GM20000 (cell line): ENCODE measurements at places on chromosomes 7 and 10.
A peak's percentile ranks its signal among the peaks of the same experiment; 100 is the strongest.

DNA sequence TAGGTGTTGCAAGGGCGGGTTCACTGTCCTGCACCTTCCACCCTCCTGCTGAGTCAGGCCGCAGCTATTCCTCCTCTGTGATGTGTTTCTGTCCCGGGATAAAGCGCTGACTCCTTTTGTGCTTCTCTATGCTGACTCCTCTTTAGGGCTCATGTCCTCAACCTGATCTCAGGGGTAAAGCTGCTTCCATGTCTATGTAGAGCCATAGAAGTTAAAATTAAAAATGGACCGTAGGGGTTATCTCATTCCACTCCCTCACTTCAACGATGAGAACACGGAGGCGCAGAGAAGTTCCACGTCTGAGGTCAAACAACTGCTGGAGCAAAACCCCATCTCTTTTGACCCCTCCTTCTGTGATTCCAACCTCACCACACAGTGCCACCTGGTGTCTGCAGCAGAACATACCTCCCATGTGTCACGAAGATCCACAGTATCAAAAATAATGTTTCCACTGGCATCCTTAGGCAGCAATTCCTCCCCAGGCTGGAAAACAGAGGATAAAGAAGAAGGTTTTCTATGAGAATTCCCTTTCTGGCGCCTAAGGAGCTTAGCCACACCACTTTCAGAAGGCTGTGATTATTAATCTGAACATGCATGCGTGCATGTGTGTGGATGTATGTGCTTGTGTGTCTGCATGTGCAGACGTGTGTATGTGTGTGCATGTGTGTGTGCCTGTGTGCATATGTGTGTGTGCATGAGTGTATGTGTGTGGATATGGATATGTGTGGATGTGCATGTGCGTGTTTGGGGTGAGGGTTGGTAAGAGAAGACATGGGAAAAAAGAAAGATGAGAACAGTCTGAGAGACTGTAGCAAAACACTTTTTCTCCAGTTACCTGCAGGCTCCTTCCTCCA lies 81.2 kb upstream of the UCN3 start:
- DNase-seq = peak; percentile 24

GRCh38 chr7:127017196-127017595 lies 235.5 kb downstream of the GRM8 start:
- DNase-seq = no peak

DNA sequence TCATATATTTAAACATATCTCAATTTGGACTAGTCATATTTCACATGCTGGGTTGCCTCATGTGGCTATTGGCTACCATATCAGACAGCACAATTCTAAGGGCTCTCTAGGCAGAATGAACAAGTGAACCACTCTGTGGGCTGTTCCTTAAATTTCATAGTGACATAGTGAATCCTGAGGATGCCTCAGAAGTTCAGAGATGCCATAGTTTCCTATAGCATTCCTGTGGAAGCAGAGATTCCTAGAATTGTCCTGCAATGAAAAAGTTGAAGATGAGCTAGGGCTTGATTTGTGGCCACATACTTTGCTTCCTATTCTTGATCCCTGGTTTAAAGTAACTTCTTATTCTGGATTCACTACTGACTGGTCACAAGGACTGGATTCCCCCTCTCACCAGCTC lies 35.6 kb downstream of the MKX start:
- no peak for DNase-seq

DNA sequence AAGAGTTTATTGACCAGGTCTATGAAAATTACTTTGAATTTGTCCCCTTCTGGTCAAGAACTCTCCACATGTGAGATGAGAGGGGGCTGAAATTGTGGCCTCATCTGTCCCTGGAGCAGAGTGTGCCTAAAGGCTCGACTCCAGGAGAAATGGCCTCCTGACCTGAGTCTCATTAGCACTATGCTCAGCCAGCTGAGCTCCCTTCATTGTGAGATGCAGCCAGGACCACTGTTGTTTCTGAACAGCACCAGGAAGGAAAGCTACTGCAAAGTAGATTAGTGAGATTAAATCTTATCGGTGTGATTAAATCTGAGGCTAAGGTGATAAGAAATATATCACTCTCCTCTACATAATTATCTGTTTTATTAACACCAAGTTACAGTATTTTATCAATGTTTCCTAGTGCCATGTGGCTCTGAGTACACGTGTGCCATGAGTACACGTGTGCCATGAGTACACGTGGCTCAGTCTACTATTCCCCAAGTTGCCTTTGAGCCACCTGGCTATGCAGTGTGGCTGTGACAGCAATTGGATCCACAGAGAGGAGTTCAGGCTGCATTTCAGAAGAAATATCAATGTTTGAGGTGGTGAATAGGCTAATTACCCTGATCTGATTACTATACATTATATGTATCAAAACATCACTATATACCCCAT lies 126.9 kb downstream of the IPMK start:
- DNase-seq = no peak

- DNase-seq = no peak
These were observed 28.8 kb downstream of the EBF3 start for GRCh38 chr10:129935102-129935866.

DNA sequence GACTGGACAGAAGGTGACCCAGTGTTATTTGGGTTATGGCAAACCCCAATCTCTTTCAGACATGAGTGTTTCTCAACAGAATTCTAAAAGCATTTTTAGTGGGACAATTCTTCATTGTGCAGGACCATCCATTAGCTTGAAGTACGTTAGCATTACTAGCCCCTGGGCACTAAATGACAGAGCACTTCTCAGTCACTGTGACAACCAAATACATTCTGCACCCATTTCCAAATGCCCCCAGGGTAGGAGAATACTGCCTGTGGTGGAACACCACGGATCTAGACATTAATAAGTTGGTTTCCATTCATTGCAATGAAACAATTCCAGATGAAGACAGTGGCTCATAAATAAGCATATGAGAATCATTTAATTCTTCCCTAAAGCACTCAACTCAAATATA lies 102.4 kb upstream of the FRMD4A start:
- DNase-seq = no peak

DNA sequence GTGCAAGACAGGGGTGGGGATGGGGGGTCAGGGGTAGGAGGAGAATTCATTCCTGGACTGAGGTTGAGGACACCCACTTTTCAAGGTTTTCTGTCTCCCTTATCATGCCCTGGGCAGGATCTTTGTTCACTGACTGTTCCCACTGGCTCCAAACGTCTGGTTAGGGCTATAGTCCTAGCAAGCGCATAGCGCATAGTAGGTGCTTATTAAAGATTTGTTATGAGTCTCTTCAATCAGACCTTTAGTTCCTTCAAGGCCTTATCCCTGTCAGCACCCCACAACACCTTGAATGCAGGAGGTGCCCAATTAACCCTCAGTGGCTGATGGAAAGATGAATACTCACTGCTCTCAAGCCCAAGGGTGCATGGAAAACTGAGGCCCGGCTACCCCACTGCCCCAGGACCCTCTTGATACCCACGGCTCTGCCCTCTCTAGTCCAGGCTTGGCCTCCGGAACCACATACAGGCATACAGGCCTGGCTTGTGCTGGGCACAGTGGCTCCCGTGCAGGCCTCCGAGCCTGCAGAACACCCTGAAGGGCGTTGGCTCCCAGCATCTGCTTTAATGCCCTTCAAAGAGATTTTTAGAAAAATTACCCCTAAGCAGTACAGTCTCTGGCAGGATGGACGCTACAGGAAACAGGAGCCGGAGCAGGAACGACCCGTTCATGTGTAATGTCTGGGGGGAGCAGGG lies 177.7 kb downstream of the SH3PXD2A start:
- no peak for DNase-seq

- no peak for DNase-seq
These were observed 30.7 kb downstream of the BTBD16 start for GRCh38 chr10:122301811-122302115.

DNA sequence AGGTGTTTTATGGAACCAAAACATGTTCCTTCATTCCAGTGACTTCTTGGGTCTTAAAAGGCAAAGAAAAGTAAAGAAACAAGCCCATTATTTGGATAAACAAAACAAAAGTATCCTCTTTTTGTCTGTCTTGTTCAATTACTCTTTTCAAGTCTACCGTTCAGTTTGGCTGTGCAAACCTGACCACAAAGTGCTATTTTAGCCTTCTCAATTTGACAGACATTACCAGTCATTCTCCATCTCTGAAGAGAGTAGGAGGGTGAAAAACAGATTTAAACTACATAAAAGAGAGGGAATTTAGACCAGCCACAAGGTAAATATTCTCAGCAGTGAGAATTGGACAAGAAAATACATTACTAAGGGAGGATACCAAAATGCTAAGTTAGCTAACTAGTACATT lies 145.2 kb downstream of the GRM3 start:
- DNase-seq = peak; percentile 47

DNA sequence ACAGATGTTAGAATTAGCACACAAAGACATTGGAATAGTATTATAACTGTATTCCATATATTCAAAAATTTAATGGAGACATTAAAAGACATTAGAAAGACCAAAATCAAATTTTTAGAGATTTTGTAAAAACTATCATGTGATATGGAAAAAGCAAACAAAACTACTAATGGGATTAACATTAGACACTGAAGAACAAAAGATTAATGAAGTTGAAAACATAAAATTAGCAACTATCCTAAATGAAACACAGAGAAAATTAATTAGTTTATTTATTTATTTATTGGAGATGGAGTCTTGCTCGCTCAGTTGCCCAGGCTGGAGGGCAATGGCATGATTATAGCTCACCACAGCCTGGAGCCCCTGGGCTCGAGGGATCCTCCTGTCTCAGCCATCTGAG lies 158.8 kb downstream of the DOCK4 start:
- DNase-seq = no peak

- peak; percentile 69 for DNase-seq
These were observed 5.9 kb downstream of the TTYH3 start for GRCh38 chr7:2637505-2638223.

DNA sequence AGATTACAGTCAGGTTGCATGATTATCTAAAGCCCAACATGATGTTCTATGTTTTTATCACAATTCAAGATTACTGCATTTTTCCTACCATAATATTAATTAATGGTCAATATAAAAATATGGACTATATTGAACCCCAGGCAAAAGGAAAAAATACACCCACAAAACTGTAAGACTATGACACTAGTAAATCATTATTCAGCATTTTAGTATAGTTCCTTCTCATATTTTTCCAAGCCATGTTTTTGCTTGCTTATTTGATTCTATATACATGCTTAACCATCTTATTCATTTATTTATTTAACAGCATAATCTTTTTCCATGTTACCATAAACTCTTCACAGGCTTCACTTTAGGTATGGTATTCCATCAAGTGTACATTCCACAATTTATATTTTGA lies 101.6 kb downstream of the IMMP2L start:
- no peak for DNase-seq

DNA sequence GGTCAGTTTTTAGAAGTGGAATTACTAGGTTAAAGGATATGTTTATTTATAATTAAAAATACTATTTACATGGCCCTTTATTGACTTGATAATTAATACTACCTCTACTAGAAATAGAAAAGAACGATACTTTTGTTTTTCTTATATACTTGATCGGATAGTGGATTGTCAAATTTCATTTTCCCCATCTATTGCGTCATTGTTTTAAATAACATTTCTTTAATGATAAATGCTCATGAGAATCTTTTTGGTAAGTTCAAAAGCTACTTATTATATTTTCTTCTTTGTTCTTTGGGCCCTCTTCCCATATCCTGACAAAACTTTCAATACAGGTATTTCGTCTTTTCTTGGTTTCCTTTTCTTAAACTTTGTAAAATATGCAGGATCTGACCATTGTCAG lies 392.4 kb downstream of the PHF14 start:
- no peak for DNase-seq

- no peak for DNase-seq
These were observed 133.4 kb downstream of the FZD1 start for GRCh38 chr7:91397612-91398011.

DNA sequence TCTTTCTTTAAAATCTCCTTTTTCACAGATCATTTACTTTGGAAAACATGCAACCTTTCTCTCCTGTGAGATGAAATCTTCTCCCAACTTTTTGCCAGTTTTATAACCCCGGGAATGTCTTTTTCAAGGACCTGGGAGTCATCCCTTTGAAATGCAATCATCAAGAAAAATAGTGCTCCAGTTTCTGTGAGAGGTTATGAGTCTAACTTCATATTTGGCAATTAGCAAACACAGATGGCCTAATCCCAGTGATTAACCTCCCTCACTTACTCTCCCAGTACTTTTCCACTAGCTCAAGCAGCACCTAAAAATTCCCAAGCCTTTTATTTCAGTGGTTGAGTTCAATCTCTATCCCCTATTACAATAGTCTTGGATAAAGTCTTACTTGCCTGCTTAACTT lies 185.8 kb upstream of the TMEM106B start:
- no peak for DNase-seq

DNA sequence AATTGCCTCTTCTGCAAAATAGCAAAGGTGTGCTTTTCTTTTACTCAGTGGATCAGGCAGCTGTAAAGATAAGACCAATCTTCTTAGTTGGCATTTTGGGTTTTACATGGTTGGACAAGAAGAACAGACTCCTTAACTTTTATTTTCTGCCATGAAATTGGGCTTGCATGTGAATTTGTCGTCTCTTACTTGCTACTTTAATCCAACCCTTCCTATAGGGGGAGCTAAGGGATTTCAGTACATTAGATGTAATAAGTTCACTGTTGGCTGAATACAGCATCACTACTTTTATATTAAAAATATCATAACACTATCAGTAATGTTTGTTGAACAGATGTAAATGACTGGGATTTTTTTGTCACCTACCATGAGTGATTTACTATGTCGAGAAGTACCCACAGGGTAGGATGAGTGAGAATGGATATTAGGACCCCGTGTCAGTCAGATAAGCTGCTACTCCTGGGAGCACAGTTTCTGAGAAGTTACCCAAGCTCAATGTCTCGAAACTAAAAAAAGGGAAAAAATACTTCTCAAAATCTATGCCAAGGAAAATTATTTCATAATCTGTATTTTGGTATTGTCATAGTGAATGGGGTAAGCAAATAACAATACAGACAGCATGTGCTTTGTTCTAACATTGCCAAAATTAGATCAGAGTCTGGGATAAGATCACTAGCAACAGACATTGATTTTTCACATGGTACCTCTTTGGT lies 127.4 kb upstream of the AGR3 start:
- DNase-seq = peak; percentile 14
